ENCODE measurements at places on chromosomes 2 and 18.
A peak's percentile ranks its signal among the peaks of the same experiment; 100 is the strongest.

GRCh38 chr2:96906729-96907114 is 36.8 kb upstream of the SEMA4C start:
- DNase-seq: no peak

GRCh38 chr2:181456660-181457120 is 496 bp upstream of the ITGA4 start:
- peak; percentile 55 for DNase-seq

DNA sequence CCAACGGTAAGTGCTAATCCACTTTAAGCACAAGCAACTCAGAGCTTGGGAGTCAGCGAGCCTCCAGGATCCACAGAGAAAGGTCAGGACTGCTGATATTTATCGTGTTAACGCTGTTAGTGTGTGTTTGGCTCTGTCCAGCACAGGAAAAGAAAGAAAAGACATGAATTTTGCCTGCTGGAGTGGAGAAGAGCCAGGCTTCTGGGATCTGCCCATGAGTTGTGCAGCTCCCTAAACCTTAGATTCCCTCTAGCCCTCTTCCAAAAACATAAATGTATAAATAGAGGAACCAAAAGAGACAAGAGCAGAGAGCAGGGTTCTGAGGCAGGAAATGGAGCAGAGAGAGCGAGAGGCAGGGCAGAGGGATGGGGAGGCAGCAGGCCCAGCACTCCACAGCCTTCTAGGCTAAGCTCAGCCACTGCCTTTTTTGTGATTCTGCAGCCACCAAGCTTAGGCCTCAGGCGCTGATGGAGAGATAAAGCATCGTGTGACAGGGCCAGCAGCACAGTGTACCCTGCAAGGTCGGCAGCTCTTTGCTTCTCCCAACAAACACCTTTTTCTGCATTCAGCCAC is 14.5 kb upstream of the MAT2A start:
- DNase-seq: no peak

GRCh38 chr2:217051416-217051815 is 191.6 kb upstream of the TNP1 start:
- no peak for DNase-seq

GRCh38 chr2:161237392-161238264 is 70.6 kb upstream of the PSMD14 start:
- DNase-seq: no peak

- DNase-seq: no peak
Observed at GRCh38 chr2:168633200-168633599, 169.2 kb upstream of the NOSTRIN start.

GRCh38 chr18:75293591-75293990 is 83.0 kb downstream of the TSHZ1 start:
- no peak for DNase-seq

- no peak for DNase-seq
Observed at GRCh38 chr2:47297767-47298425, 105.1 kb upstream of the MSH2 start.

- DNase-seq: no peak
Observed at GRCh38 chr18:36519358-36519757, 221.8 kb downstream of the FHOD3 start.

- no peak for DNase-seq
Observed at GRCh38 chr2:63769915-63770314, 71.8 kb upstream of the UGP2 start.

GRCh38 chr2:217113491-217113890 is 253.6 kb upstream of the TNP1 start:
- DNase-seq: no peak

DNA sequence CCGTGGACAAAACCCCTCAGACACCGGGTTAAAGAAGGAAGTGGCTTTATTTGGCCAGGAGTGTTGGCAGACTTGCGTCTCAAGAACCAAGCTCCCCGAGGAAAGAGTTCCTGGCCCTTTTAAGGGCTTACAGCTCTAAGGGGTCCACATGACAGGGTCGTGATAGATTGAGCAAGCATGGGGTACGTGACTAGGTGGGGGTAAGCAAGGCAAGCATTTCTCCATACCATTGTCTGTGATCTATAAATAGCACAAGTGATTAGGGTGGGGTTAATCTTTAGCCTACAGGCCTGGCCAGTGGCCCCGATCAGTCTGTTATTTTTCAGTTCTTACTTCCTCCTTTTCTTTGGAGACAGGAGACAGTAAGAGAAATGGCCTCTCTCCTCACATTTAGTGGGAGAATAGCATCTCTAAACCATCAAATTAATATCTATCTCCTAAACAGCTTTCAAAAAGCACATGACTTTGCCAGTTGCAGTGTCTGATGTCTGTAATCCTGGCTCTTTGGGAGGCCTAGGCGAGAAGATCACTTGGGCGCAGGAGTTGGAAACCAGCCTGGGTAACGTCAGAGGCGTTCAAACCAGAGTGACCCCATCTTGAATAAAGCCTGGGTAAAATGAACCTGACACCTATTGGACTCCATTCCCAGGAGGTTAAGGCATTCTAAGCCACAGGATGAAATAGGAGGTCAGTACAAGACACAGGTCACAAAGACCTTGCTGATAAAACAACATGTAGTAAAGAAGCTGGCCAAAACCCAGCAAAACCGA is 18.3 kb upstream of the CNOT11 start:
- DNase-seq: no peak

DNA sequence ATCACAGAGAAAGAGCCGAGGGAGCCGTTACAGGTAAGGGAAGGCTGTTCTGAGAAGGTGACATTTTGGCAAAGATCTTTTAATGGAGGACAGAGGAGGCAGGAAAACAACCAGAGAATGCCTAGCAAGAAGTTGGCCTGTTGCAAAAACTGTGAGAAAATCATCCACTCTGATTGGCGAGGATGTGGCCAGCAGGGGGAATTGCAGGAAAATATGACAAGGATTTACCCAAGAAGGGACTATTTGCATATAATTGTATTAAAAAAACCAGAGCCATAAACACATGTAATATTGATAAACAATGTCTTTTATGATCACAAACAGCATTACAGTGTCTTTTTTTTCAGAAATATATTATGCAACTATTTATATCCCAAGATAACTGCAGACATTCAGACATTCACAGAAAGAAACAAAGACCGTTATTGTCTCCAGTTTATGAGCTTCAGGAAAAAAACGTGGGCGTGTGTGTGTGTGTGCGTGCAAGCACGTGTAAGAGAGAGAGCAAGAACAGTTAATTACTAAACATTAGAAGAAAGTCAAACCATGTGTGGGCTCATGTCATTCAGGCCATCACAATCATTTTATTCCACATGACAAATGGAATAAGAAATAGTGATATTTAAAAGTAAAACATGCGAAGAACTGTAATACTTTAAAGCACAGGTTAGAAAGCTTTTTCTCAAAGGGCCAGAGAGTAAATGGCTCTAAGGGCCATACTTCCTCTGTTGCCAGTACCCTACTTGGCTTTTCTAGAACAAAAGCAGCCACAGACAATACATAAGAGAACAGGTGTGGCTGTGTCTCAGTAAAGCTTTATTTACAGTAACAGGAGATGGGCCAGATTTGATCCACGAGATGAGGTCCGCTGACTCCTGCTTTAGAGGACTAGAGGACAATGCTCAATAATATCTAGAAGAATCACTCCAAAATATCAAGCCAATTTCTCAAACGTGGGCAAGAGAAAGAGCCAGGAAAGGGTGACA is 324.1 kb downstream of the DLGAP1 start:
- no peak for DNase-seq

DNA sequence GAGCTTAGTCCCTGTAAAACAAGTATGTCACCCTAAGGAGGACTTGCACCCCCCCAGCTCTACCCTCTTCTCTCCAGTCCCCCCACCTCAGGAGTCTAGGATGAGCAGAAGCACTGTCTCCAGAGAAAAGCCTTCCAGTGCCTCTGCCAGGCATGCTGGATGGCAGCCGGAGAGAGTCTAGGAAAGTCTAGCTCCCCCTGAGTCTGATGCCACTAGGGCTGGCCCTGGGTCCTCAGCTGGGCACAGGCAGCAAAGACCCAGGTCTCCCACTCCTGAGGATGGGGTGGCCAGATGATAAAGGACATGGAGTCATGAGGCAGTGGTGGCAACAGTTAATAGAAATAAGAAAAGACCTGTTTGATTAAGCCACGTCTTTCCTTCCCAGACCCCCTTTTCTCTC is 225.6 kb downstream of the CYP26B1 start:
- no peak for DNase-seq

DNA sequence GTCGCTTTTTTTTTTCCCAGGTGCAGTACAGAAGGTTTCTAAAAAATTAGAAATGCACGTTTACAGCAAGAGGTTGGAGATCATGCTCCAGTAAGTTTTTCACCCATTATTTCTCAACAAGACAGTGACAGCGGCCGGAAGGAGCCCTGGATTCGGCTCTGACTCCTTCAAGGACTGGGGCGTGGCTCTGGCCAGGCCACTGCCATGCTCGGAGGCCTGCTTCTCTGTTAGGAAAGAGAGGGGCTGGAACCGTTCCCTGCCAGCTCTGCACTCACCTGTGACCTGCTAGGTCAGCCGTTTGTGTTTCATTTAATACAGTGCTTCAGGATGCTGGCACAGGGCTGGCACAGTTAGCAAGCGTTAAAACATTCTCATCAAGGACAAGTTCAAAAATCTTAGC is 6.7 kb upstream of the IAH1 start:
- DNase-seq: no peak

GRCh38 chr2:96694816-96695455 is 44.9 kb downstream of the LMAN2L start:
- no peak for DNase-seq

DNA sequence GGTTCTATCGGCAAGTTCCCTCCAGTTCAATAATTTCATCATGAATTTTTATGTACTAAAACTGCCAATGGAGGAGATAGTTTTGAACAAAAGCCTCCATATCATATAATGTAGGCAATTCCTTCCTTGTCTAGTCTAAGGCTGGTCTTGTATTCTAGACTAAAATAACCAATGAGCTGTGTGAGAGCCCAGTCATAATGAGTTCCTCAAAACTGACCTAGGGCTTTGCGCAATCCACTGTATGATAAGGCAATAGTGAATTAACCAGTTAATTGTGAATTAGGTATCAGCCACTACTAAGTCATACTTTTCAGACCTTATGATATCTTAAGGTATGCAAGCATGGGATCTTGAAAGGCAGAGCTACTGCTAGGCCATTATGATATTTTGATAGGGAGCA is 7.6 kb upstream of the UXS1 start:
- DNase-seq: no peak

DNA sequence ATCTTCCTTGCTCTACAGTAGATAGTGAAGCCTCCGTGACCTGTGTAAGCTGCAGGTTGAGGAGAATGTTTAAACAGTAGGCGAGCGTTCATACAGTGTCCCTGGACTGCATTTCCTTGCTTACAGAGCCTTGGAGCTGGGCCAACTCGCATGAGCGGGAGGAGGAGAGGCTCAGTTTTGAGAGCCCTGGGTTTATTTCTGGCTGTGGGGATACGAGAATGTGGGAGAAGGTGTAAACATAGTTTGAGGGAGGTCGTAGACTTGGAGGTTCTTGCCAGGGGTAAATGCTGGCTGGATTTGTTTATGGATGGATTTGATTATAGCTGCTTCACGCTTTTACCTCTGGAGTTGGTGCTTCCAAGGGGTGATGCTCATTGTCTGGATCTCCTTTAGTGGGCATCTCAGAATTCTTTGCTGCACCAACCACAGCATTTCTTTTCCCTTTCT is 20.8 kb downstream of the CRIM1 start:
- no peak for DNase-seq

- DNase-seq: peak; percentile 83
Observed at GRCh38 chr2:96145036-96145847, at the start of gene DUSP2. TSS of gene DUSP2 (minus strand) at chr2:96145440. CDS start at chr2:96145354, 86 bp downstream.

DNA sequence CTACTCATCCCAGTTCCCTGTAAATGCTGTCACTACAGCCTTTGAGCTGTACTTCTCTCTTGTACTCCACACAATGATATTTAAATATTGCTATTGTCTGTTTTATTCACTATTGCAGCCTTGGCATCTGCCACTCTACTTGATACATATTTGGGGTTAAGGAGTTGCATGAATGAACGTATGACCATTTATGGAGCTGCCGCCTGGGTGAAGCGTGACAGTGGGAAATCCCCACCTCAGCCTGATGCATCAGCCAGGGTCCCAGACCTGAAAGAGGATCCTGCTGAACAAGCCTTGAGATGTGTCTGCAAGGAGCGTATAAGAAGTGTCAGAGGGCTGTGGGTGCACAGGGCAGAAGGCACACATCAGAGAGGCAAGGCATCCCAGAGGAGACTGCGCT is 39.1 kb downstream of the MRPL35 start:
- peak; percentile 50 for DNase-seq

DNA sequence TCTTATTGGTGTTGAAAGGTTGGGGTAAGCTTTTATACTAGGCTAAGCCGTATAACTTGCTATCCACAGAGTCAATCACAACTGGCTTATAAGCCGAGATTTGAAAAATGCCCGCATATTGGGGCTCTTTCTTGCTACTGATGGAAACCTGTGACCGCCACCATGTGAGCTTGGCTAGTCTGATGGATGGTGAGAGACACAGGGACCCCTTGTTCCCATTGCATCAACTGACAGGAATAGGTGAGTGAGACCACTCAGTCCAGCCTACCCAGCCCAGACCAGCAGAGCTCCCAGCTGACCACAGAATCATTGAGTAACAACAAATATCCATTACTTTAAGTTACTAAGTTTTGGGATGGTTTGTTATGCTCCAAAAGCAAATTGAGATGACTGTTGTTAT is 676.4 kb upstream of the HS6ST1 start:
- DNase-seq: no peak

GRCh38 chr18:36284671-36285295 is 12.7 kb upstream of the FHOD3 start:
- DNase-seq: no peak

DNA sequence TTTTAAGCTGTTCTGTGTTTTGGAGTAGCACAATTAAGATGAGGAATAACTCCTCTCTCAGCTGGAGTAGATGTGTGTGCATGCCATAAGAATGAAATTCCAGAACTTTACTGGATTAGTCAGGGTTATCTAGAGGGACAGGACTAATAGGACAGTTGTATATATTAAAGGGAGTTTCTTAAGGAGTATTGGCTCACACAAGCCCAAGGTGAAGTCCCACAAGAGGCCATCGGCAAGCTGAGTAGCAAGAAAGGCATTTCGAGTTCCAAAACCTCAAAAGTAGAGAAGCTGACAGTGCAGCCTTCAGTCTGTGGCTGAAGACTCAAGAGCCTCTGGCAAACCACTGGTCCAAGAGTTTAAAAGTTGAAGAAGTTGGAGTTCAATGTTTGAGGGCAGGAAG is 113.7 kb downstream of the RIT2 start:
- no peak for DNase-seq

- no peak for DNase-seq
Observed at GRCh38 chr18:38923540-38923939, 1357.9 kb upstream of the CELF4 start.

- no peak for DNase-seq
Observed at GRCh38 chr2:238113611-238114010, 13.5 kb downstream of the ESPNL start.

GRCh38 chr18:25175558-25176517 is 176.1 kb downstream of the ZNF521 start:
- no peak for DNase-seq

- no peak for DNase-seq
Observed at GRCh38 chr2:118431165-118431517, 342.9 kb downstream of the INSIG2 start.

Measured in stimulated activated CD4-positive, alpha-beta T cell treated with anti-CD3 and anti-CD28 coated beads, TNF-alpha, amount 100 ng/mL, for 24 hours (primary cell).